Stimulated activated CD4-positive, alpha-beta T cell treated with anti-CD3 and anti-CD28 coated beads, Interleukin-1b, Interleukin-23, amount 100 ng/mL, for 48 hours (primary cell): ENCODE measurements at places on chromosomes 12 and 14.

GRCh38 chr14:100673085-100673806 lies 53.4 kb upstream of the DLK1 start:
- no peak for DNase-seq

DNA sequence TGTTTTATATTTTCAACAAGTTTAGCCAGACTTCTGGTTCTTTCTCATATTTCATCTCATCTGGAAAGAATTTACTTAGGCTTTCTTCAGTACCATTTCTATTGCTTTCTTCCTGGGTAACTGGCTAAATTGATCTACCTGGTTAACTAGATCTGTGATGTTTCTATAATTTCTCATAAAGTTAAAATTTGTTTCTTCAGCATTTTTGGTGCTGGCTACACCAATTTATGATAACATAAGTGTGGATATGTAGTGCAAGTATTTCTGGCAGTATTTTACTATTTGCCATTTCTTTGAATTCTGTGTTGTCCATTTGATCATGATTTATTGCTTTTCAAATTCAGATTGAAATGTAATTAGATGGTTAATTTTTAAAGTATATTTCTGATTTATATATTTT lies 25.9 kb downstream of the ARHGAP5 start:
- no peak for DNase-seq

DNA sequence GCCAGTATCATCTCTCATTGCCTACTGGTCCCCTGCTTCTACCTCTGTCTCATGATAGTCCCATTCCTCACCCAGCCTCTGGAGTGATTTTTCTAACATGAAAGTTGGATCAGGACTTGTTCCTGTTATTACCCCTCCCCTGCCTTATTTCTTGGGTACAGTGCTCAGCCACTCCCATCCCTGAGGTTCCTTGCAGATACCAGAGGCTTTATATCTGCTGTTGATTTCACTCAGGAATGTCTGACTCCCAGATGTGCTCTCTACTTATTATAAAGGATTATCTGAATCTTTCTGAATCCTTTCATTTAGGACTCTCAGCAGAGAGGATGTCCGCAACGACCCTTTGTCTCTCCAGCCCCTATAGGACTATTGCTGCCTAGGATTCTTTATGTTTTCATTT lies 111.2 kb downstream of the LRRK2 start:
- no peak for DNase-seq

DNA sequence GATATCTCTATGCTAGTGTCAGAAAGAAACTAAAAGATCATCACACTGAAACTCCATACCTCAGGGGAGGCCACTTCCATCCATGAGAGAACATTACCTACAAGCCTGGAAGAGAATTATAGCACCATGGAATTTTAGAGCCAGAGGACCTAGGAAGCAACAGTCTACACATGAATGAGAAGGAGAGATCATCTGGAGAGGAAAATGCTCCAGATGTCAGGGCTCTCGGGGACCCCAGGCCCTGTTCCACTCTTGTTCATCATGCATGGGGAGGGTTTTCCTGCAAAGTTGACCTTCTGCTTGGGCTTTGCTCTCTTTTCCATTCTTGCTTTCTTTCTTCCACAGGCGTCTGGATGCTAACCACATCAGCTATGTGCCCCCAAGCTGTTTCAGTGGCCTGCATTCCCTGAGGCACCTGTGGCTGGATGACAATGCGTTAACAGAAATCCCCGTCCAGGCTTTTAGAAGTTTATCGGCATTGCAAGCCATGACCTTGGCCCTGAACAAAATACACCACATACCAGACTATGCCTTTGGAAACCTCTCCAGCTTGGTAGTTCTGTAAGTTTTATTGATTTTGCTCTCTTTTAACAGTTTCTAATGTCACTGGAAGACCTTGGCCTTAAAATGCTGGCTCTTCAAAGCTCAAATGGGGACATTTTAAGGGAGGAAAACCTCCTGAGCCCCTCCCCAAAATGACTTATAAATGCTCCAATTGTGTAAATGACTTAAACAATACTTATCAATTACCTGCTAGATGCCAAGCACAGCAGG lies 110.7 kb downstream of the ZFC3H1 start:
- DNase-seq = no peak

GRCh38 chr12:117890137-117890536 lies 78.7 kb downstream of the KSR2 start:
- no peak for DNase-seq

GRCh38 chr14:32805979-32806378 lies 132.7 kb upstream of the NPAS3 start:
- no peak for DNase-seq

DNA sequence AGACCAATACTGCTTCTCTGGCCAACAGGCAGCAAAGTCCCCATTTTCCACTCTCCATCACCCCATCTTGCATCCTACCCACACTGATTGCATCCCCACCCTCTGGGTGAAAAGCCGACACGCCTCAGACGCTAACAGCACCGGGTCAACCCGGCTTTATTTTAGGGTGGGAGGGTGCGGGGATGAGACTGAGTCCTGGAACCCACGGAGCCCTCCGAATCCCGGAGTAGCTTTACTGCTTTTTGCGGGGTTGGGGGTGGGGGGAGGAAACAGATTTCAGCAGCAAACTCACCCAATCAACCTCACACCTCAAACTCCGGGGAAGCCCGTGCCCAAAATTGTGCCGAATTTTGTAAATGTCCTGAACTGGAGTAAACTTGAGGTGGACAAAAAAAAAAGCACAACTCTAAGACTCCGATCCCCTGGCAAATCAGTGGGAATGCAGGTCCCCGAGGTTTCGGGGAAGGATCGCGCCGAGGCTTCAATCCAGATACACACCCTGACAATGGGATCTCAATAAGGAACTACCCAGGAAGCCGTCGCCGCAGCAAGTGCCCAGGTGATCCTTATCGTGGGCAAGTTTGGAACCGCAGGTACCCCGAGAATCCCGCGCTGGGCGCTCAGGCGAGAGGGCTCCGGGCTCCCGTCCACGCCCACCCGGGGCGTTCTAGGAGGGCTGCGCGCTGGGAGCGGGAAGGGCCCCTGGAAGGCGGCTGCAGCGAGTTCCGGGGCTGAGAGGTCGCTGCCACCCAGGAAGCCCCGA lies 1.1 kb downstream of the GCH1 start:
- DNase-seq = no peak

GRCh38 chr14:54135804-54136280 lies 179.2 kb upstream of the BMP4 start:
- no peak for DNase-seq

- no peak for DNase-seq
Measured at GRCh38 chr14:33553706-33554278, 397.1 kb downstream of the EGLN3 start.

DNA sequence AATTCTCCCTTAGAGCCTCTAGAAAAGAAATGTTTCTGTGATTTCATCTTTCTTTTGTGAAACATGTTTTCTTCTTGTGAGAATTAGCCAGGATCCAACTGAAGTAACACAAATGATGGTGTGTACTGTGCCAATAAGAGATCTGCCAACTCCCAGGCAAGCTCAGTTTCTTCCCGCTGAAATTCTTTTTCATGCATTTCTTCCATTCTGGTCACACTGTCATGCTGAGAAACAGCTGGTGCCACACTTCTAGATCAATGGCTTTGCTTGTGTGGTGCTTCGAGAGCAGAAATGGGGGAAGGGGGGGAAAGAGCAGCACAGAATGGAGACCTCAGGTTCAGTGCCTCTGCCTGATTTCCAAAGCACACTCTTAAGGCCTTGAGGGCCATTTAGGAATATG lies 41.4 kb upstream of the FGF6 start:
- DNase-seq = no peak
